ENCODE measurements at places on chromosomes 16 and 17.

DNA sequence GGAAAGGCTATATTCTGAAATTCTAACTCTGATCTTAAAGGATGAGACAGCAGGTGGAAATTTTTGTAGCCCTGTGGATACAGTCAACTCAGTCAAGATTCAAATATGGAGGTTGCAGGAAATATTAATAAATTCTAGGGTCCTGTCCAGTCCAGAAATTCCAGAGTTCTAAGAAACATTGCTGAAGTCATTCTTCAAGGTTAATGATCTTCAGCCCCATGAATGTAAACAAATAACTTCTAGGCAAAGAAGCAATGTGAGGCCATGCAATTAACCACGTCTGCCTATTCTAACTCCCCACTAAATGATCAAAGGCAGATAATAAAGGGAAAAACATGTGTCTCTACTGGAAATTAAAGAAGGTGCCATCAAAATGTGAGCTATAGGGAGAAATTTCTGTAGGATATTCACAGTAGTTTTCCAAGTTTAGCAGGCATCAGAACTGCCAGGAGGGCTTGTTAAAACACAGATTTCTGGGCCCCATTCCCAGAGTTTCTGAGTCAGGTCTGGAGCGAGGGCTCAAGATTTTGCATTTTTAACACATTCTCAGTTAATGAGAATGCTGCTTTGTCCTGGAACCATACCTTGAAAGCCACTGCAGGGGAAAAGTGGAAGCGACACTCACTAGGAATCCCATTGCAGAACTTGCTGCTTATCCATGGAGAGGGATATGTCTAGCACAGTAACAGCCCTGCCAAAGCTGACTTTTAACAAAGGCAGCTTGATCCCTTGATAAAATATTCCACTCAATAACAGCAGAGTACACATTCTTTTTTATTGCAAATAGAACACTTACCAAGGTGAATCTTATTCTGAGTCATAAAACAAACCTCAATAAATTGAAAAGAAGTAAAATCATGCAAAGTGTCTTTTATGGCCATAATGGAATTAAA, 61.8 kb downstream of the DNAH3 start:
- DNase-seq: no peak

DNA sequence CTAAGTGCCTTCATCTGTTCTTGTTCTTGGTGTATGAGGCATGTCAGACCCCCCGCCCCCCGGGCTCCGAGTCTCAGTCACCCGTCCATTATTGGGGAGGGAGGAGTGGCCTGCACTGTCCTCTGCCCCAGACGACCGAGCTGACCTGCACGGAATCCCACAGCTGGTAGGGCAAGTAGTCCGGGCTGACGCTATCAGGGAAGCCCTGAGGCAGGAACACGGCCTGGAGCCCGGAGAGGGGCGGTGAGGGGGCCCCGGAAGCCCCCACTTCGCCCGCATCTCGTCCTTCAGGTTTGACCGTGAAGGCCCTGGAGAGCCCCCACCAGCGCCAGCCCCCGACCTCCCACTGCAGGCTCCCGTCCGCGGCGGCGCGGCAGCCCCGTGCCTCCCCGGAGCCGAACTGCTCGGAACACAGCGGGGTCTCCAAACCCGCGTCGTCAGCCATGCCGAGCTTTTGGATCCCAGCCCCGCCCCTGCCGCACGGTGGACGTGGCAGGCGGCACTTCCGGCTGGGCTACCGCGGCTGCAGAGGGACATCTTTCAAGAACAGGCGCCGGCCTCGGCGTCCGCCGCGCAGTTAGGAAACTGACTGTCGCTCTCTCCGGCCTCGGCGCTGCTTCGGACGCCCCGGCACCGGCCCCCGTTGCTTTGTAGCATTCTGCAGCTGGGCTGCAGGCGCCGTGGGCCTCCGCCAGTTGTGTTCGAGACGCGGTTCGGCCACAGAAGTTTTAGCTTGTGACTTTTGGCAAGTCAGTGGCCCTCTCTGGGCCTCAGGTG, at the start of gene RUSF1:
Gene RUSF1, minus strand, starts transcription at position 463 of the 777 bp plus-strand sequence. Its CDS starts 18 bp downstream, at position 445.
- no peak for DNase-seq

DNA sequence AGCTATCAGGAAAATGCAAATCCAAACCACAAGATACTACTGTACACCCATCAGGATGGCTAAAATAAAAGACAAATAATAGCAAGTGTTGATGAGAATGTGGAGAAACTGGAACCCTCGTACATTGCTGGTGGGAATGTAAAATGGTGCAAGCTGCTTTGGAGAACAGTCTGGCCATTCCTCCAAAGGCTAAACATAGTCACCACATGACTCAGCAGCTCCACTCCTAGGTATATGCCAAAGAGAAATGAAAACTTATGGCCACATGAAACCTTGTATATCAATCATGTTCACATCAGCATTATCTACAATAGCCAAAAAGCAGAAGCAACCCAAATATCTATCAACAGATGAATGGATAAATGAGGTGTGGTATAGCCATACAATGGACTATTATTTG, 28.5 kb downstream of the VAC14 start:
- no peak for DNase-seq

- no peak for DNase-seq
Measured at GRCh38 chr16:24991349-24991748, 23.8 kb downstream of the ARHGAP17 start.

DNA sequence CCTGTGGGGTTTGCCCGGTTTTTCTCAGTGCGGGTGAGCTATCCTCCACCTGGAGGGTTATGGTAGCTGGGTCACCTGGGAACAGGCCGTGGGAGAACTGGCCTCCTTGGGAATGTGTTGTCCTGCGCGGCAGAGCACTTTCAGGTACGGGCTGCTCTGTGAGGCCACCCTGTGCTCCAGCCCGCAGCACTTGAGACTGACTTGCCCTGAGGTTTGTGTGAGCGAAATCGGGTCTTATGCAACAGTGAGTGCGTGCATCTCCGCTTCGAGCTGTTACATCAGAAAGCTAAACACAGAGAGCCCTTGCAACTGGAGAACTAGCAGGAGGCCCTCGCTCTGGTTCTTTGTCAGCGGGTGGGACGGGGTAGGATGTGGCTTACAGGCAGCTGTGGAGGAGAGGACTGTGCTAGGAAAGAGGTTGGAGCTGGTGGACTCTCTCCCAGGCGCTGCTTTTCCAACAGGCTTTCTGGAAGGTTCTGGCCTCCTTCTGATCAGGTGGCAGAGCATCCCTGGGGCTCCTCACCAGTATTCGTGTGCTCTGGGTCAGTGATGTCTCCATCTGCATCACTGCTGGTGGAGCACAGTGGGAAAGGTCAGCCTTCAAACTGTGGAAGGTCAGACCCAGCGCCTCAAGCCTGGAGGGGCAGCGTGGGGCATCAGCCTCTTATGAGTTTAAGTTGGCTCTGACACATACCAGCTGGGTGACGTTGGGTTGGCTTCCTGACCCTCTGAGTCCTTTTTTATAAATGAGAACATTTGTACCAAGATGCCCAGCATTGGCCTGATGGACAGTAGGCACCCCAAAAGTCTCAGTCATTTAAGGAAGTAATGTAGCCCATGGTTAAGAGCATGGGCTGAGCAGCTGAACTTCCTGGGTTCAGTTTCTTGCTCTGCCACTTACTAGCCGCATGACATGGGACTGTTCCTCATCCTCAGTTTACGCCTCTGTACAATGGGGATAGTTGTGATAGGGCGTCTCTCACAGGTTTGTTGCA, 76.3 kb downstream of the KSR1 start:
- DNase-seq: no peak

Data from HFF-Myc (cell line).